ENCODE measurements at places on chromosomes 13 and 19.

DNA sequence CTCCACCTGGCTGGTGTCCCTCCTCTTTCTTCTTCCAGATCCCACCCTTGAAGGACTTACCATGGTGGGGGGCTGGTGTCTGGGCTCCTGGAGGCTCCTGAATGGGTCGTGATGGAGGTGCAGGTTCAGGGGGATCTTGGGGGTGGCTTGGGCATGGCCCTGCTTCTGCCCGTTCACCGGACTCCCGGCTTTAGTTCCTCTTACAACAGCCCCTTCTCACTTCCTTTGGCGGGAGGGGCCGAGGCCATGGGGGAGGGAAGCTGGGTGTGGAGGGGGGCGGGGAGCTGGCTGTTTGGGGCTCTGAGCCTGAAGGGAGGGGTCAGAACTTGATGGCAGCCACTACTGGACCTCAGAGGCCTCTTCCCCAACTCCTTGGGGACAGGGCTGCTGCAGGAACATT lies at the start of gene MYO1F:
Gene MYO1F, minus strand, starts transcription at position 196 of the 400 bp plus-strand sequence. Its CDS starts 133 bp downstream, at position 63.
- DNase-seq, result no peak

- no peak for DNase-seq
Observed at GRCh38 chr19:31658993-31659896, 310.0 kb upstream of the TSHZ3 start.

DNA sequence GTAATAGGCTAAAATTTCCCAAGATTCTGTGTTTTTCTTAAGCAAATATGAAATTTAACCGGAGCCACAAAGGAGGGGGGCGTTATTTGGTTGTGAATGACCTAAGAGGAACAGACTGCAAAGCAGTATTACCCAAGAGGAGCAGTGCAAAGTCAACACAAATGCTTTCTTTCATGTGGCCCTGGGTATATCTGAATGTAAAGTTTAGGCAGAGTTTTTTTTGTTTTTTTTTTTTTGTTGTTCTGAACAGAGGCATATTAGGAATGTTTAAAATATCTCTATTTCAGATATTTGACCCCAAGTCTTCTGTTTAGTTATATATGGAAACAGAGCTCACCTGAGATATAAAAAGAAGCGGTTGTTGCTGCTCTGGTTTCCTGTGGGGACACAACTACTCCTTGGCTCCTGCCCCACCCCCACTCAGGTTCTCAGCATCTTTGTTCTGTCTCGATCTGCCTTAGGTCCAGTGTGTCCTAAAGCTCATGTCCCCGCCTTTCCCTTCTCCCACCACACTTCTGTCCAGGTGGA lies 220.7 kb downstream of the RFC3 start:
- DNase-seq, result no peak

DNA sequence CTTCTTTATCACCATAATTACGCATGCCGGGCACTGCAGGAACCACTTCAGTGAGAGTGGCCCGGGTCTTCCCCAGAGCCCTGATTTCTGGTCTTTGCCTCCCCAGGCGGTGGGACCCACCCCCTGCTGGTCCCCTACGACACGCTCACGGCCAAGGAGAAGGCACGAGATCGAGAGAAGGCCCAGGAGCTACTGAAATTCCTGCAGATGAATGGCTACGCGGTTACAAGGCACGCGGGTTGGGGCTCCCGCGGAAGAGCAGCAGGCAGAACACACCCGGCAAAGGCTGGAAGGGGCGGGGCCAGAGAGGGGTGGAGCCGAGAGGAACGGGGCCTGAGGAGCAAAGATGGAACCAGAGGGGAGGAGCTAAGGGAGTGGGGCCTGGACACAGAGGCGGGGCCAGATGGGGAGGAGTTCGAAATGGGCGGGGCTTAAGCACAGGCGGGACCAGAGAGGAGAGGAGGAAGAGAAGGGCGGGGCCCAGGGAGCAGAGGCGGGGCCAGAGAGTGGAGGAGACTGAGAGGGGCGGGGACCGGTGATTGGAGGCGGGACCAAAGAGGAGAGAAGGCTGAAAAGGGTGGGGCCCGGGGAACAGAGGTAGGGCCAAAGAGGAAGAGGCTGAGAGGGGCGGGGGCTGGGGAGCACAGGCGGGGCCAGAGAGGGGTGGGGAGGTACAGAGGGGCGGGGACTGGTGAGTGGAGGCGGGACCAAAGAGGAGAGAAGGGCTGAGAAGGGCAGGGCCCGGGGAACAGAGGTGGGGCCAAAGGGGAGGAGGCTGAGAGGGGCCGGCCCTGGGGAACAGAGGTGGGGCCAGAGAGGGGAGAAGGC lies 73.4 kb downstream of the RYR1 start:
- DNase-seq, result peak; percentile 62

GRCh38 chr13:52394586-52394985 lies 11.4 kb downstream of the THSD1 start:
- DNase-seq, result no peak

- DNase-seq, result no peak
Observed at GRCh38 chr13:45413826-45414307, 4.3 kb downstream of the SLC25A30 start.

DNA sequence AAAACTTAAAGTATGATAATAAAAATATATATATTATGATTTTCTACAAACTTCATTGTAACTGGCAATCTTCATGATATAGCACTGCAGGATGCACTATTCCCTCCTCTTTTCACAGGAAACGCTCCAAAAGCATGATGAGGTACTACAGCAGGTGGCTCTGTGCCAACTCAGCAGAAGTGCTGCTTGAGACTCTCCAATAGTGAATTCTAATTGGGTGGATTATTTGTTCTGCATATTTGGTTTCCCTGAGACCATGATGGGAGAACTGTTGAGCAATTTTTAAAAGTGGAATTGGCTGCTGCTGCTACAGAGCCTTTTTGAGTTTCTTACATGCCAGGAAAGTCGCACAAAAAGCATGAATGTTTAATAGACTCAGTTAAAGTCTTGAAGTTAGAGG lies 1782.4 kb upstream of the PCDH20 start:
- DNase-seq, result peak; percentile 64

- DNase-seq, result peak; percentile 18
Observed at GRCh38 chr19:11699931-11700794, 38.6 kb downstream of the ZNF823 start.

- DNase-seq, result no peak
Observed at GRCh38 chr19:2201473-2202148, 34.5 kb downstream of the PLEKHJ1 start.

- peak; percentile 6 for DNase-seq
Observed at GRCh38 chr19:21158523-21159135, 16.8 kb downstream of the ZNF431 start.

DNA sequence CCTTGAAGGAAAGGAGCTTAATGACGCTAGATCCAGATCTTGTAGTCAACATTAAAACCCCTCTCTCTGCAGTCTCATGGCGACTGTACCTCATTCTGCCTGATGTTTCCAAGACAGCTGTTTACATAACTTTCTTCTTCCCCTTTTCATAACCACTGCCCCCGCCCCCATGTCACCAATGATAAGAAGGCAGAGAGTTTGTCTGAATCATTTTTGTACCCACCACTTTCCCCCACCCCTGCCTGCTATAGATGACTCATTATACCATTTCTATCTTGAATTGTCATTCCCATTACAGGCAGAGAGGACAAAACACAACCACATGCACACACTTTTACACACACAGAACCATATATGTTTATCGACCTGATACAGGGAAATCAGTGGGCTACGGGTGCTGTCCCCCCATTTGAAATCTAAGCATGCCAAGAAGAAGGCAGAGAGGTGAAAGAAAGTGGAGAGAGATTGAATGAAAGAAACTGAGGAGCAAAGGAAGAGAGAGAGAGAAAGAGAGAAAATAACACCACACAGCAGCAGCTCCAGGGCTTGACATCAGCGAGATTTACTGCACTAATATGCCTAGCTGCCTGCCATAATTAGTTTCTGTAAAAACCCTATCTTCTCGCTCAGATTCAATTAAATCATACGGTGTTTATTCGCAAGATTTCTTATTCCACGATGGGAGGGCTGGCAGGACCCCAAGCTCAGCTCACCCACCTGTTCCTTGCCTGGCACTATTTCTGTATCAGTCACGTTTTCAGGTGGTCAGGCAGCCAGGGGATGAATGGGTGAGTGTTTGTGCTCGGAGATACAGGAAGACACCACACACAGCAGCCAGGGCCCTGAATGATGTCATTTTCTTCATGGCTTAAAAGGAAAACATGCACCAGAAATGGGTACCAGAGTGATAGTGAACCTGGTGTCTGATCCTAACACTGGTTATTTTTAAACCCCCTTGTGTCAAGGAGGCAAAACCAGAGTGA lies 114.3 kb upstream of the SERP2 start:
- DNase-seq, result peak; percentile 72

DNA sequence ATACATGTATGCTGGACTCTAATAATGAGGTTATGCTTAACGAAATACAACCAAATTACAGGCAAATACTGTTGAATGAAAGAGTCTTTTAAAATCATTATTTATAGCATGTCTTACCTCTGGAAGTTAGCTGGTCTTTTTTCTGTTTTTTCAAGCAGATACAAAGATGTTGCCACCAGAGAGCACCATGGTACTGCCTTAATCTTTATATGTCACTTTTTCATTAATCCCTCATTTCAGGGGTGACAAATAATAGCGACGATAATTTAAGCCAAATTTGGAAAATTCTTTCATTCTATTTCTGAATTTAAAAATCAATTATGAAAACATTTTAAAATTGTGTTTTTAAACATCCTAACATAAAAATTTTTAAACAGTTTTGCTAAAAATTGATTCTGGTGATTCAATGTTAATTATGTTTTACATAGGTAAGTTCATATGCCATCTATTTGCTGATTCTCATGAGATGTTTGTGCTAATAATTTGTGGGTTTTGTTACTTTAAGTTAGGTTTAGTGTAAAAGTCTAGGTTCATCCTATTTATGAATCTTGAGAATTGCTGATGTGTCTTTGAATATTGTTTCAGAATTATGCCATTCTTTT lies 379.3 kb upstream of the SGCG start:
- no peak for DNase-seq

DNA sequence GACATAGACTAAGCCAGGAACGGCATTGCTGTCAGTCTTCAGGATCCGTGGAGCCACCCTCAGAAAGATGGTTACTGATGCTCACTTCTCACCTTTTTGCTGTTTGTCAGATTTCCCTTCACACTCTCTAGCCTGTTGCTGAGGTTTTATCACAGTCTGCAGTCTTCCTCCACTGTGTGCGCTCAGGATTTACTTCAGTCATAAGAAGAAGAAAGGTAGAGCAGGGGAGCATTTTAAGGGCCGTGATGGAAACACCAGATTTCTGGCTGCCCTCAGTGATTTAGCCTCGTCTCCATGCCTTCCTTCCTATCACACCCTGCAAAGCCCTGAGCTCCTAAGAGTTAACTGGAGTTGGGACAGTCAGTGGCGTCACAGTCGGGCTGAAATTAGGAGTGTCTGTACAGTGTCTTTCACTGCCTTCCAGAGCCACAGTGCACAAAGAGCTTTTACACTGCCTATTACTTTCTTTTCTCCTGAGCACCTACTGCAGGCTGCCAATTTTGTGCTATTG lies 60.0 kb upstream of the GPR183 start:
- DNase-seq, result no peak

GRCh38 chr13:93745884-93746283 lies 519.3 kb downstream of the GPC6 start:
- no peak for DNase-seq

DNA sequence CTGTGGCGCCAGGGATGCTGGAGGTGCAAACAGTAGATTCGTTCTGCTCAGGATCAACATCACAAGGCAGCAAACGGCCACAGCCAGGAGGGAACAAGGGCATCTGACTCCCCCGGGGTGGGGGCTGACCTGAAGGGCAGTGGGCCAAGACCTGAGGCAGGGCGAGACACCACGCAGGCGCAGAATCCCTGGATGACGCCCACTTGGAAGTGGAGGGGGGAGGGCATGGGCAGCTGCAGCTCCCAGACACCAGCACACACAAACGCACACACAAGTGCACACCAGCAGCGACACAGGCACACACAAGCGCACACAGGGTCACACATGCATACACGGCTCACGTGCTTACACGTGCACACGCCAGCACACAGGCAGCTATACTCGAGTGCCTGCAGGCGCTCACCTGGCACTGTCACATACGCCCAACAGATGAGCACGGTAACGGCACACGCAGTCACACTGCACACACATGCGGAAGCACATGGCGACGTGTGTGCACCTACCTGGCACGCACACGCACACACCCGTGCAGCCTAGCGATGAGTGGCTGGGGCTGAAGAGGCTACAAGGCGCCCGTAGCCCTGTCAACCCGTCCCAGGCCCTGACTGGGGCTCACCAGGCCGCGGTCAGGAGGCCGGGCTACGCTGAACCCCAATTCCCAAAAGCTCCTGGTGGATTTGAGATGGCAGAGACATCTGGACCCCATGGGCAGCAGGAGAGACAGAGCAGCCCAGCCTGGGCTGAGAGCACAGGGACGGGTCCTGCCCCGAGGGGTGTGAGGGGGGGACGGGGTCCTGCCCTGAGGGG lies 5.5 kb downstream of the C2CD4C start:
- DNase-seq, result no peak

GRCh38 chr13:19862481-19863313 lies 752 bp downstream of the ZMYM5 start:
- peak; percentile 16 for DNase-seq

GRCh38 chr13:47671776-47672175 lies 329.3 kb downstream of the SUCLA2 start:
- no peak for DNase-seq

DNA sequence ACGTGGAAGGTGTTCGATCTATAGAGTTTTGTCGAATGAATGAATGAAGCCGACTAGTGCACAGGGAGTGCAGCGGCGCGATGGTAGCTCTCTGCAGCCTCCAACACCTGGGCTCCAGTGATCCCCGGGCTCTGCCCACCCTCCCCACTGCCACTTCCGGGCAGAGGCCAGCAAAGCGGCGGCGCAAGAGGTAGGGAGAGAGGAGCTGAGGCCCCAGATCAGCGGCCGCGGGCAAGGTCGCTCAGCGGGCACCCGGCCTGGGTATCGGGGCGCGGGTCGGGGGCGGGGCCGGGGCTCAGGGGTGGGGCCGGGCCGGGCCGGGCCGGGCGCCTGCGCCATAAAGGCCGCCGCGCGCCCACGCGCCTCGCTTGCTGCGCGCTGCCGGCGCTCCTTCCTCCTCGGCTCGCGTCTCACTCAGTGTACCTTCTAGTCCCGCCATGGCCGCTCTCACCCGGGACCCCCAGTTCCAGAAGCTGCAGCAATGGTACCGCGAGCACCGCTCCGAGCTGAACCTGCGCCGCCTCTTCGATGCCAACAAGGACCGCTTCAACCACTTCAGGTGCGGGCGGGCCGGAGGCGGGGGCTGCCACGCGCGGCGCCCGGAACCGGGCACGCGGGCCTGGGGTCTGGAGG lies at the start of gene GPI:
Gene GPI, plus strand, starts transcription at position 367 of the 633 bp plus-strand sequence. Its CDS starts 71 bp downstream, at position 438.
- peak; percentile 26 for DNase-seq

GRCh38 chr13:51811046-51811445 lies 7.1 kb upstream of the DHRS12 start:
- no peak for DNase-seq

- DNase-seq, result peak; percentile 11
Observed at GRCh38 chr13:107258599-107259187, 690.8 kb upstream of the ARGLU1 start.

- DNase-seq, result peak; percentile 55
Observed at GRCh38 chr13:23680845-23681669, 110.8 kb downstream of the TNFRSF19 start.

GRCh38 chr19:6087074-6087571 lies 23.2 kb downstream of the RFX2 start:
- DNase-seq, result no peak

GRCh38 chr19:57096685-57097361 lies 23.0 kb upstream of the USP29 start:
- no peak for DNase-seq

- no peak for DNase-seq
Observed at GRCh38 chr13:30413842-30414241, 8.5 kb upstream of the UBE2L5 start.
